Gastroesophageal sphincter (tissue), 4 donors: ENCODE measurements at places on chromosomes 5 and 9.

DNA sequence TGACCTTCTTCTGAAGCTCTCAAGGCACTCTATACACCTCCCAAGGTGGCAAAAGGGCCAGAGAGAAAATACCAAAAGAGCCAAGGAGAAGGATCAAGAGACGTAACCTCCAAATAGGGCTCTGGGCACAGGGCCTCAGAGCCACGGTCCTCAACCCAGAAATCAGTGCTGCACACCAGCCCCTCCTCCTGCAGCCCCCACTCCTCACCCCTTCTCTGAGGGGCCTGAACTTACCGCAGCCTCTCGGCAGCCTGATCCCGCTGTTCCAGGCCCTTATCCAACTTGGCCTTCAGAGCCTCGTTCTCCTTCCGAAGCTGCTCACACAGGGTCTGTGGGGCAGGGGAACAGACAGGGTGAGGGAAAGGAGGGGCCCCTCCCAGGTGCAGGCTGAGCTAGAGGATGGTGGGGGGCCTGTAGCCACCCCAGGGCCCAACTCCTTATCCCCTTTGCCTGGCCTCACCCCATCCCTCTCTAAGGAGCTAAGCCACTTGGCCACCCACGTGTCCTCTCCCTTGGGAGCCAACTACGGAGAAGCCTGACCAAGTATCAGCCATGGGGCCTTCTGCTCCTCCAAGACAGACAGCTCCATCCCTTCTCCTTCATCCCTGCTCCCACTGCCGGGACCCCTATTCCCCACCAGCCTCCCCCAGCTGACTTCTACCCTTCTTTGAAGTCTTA lies 28.8 kb downstream of the TNIP1 start:
- ATAC-seq = no peak

DNA sequence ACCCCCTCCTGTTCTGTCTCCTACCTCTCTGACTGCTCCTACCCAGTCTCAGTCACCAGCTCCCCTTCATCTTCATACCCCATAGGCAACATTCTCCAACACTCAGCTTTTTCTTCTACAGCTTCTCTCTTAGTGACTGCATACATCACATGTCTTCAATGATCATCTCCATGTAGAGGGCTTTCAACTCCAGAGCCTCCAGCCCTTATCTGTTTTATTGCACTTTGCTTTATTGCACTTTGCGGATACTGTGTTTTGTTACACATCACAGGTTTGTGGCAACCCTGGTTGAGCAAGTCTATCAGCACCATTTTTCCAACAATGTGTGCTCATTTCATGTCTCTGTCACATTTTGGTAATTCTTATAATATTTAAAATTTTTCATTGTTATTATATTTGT lies 230.7 kb downstream of the DEPDC1B start:
- no peak for ATAC-seq

- ATAC-seq = no peak
Measured at GRCh38 chr5:139383275-139383992, at the start of gene SLC23A1. Gene SLC23A1 (minus strand): TSS chr5:139383297. CDS start chr5:139383253, 44 bp downstream.

GRCh38 chr9:35981699-35982098 lies 23.7 kb upstream of the OR2S2 start:
- ATAC-seq = no peak

DNA sequence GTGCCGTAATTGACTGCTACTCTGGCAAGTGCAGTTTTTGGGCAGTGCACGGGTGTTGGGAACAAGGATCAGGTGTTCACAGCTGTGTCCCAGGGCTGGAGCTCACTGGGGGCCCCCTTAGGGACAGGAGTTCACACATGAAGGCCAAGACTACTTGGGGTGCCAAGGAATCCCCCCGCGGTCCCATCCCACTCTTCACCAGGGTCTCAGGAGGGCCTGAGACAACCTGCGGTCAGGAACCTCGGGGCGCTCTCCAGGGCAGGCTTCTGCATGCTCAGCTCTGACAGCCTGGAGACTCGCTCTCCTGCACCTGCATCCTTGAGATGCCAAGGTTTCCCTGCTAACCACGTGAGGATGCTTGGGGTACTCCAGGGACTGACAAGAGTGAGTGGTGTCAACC lies 2.3 kb upstream of the MAN1B1 start:
- no peak for ATAC-seq
